ENCODE measurements at places on chromosomes 12 and 14. TPM values are rescaled to one million over a fixed set of nuclear protein-coding genes. Genes with fewer than 3 reads are reported as not detected.

Gene FIGNL2
- not detected for total RNA-seq

DNA sequence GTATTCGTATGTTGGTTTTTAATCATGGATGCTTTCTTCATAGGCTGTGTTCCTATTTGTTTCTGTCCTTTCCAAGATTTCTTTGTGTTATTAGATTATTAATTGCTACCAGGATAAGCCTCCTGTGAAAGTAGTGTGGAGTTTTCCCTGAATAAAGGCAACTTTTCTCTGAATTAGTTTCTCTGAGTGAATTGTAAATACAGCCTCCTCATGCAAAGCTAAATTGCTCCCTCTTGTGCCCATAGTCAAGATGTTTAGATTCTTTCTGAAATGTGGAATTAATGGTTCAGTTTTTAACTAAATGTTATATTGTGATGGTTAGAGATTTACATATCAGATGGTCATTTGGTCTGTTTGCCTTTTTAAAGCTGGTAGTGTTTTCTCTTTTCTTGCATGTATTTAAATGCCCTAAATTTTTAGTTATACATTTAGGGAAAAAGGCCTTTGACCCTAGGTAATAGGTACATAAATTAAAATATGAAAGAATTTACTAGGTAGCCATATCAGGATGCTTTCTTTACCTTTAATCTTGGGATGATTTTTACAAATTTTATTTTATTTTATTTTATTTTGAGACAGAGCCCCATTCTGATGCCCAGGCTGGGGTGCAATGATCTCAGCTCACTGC, 8.9 kb downstream of the APAF1 start:
- peak; percentile 75 for DNase-seq

DNA sequence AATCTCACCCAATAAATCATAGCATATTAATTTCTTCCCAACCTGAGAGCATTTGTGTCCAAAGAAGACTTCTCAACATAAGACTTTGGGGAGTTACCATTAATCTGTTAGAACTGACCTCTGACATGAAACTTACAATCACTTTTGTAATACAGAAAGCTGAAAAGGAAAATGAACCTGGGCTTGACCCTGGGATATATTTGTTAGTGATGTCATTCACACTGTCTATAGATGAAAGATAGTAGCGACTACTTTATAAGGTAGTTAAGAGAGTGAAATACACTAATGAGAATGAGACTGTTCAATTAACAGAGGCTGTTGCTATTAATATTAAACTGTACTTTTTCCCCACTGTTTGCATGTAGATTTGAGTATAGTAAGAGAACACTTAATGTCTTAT, 1334.8 kb upstream of the TMEM132C start:
- DNase-seq, result no peak

- DNase-seq, result no peak
These were observed 25.3 kb downstream of the GRIN2B start for GRCh38 chr12:13956060-13956590.
